ENCODE measurements at places on chromosomes 3 and 15.

DNA sequence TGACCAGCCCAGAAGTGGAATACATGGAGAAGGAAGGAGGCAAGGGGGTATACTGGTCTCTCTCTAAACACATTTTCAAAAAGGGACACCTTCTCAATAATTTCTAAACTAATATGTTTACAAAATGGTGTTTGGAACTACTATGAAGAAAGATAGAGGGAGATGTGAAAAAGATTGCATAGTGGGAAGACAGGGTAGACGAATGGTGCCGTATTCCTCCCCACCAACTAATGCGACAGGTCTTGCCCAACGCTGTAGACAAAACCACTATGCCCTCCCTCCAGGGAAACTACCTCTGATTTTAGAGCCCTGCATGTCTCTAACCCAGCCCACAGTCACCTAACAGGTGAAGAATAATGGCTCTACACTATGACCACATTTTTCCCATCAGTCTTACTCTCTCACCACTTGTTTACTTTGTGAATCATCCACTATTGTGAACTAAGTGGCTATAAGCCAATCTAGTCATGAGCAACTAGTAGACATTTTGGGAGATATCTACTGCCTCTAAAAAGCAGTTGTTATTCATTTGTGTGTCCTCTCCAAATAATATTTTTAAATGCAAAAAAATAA, 108.2 kb upstream of the UBE2E2 start:
- peak; percentile 78 for DNase-seq

GRCh38 chr3:134643150-134643675, 7.6 kb downstream of the KY start:
- no peak for DNase-seq

DNA sequence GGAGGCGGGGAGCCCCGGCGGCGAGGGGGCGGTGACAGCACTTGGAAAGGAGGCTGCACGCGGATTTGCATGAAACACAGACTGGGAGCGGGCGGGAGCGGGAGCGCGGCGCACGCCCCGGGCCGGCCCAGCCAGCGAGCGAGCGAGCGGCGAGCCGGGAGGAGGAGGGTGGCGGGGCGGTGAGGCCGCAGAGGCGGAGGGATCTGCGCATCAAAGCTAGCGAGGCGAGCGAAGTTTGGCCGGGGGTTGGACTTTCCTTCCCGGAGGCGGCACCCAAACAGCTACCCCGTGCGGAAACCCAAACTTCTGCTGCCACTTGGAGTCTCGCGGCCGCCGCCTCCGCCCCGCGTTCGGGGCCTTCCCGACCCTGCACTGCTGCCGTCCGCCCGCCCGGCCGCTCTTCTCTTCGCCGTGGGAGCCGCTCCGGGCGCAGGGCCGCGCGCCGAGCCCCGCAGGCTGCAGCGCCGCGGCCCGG, at the start of gene SMAD3:
Gene SMAD3 (plus strand): TSS at position 72 of the 475 bp plus-strand sequence. CDS start 553 bp downstream, outside the sequence.
- peak; percentile 95 for DNase-seq

DNA sequence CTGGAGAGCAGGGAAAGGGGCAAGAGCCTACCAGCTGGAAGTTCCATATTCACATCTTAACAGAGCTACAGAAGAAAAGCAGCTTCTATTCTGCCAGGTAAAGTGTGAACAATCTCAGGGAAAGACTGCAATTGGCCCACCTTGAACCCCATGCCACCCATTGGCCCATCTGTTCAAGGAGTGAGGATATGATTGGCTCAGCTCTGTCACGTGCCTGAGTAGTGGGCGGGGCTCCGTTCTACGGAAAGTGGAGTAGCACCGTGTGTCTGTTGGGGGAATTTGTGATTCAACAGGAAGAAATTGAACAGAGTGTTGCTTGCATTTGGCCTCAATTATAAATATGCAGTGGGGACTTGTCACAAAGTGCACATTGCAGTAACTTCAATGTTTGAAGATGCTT, 81.8 kb downstream of the MINAR1 start:
- no peak for DNase-seq

DNA sequence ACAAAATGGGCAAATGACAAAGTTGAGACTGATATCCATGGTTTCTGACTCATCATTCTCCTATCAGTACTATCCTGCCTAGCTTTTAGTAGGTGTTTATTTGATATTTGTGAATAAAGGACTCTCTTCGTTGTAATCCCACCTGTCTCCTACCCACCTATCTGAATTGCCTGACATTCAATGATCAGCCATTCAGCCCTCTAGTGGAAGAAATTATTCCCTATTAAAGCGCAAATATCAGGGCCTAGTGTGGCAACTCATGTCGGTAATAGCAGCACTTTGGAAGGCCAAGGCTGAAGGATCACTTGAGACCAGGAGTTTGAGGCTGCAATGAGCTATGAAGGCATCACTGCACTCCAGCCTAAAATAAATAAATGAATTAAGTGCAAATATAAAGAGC, 195.7 kb upstream of the SETMAR start:
- no peak for DNase-seq

DNA sequence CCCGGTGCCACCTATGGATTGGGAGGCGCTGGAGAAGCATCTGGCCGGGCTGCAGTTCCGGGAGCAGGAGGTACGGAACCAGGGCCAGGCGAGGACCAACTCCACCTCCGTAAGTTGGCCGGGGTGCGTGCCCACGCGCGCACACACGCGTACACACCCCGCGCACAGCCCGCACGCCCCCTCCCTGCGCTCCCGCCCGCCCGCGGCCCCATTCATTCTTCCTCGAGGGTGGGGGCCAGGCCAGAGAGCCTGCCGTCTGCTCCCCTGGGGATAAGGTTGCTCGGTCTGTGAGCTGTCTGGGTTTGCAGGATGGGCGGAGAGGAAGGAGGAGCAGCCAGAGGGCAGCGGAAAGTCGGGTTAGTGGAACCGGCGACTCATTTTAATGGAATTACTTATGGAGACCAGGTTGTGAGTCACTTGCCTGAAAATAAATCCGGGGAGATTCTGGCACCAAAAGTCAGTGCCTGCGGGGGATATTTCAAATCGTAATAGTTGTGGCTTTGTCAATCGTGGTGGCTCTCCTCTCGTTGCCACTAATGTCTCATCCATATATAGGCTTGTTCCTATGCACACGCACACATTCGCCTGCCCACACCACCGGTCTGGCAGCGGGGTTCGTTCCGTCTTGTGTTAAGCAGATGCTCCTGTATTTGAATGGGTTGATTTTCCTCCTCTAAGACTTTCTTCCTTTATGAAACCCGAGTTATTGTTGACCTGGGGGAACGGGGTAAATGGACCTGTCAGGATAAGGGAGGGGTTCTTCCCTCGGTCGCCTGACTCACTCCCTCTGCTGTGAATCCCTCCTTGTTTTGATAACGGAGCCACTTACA, 223.4 kb upstream of the IL12A start:
- peak; percentile 99 for DNase-seq

DNA sequence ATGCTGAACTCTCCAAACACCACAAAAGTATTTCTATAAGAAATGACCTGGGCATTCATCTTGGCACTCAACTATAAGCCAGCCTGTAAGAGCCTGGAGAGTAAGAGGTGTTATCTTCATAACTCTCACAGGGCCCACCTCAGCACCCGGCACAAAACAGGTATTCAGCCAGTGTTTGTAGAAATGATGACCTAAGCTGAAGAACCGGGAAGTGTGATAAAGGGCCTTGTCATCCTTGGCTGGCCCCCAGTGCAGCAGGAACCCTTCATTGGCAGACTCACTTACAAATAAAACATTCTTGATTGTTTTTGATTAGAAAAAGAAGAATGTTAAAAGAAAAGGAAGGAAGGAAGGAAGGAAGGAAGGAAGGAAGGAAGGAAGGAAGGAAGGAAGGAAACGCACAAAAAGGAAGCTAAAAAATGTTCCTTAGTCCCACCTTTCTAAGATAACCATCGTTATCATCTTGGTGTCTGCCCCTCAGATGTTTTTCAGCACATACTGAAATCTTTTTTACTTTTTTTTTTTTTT, 52.1 kb downstream of the DAPK2 start:
- DNase-seq: no peak

DNA sequence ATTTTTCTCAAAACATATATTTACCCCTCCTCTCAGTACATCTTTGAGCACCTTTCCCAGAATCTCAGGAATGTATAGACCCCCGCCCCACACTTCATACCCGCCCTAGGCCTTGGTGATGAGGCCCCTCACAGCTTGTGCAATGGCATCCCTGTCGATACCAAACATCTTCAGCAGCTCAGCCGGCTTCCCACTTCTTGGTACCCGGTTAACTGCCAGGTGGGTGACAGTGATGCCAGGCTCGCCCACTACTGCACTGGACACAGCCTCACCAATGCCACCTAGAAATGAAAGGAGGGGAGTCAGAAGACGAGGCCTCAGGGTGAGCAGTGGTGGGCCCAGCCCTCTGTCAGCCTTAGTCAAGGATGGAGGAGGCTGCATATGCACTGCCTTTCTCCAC, 30.2 kb downstream of the TKT start:
- DNase-seq: no peak

DNA sequence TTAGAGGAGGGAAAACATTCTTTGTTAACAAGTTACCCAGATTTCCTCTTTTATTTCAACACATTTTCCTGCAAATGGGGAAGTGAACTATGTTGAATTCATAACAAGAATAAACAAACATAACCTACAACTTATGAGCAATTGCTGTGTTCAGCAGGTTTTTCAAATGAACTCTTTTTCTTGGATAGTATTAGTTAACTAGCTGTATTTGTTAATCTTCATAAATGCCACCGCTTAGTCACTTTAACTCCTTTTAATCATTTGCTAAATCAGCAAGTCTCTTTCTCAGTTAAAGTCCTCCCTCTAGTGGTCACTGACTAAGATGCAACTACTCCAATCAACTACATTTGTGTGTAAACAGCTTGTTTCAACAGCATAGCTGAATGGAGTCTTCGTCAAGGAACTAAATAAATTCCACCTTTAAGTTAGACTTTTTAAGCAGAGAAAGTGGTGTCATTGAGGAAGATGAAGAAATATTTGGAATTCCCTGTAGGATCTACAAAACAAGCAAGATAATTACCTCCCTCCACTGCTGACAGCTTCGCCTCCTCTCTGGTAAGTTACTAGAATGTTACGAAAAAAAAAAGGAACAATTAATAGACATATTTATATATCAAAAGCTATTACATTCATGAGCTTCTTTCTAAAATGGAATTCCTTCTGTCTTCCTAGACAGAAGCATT, 1122.0 kb downstream of the ROBO1 start:
- peak; percentile 78 for DNase-seq

DNA sequence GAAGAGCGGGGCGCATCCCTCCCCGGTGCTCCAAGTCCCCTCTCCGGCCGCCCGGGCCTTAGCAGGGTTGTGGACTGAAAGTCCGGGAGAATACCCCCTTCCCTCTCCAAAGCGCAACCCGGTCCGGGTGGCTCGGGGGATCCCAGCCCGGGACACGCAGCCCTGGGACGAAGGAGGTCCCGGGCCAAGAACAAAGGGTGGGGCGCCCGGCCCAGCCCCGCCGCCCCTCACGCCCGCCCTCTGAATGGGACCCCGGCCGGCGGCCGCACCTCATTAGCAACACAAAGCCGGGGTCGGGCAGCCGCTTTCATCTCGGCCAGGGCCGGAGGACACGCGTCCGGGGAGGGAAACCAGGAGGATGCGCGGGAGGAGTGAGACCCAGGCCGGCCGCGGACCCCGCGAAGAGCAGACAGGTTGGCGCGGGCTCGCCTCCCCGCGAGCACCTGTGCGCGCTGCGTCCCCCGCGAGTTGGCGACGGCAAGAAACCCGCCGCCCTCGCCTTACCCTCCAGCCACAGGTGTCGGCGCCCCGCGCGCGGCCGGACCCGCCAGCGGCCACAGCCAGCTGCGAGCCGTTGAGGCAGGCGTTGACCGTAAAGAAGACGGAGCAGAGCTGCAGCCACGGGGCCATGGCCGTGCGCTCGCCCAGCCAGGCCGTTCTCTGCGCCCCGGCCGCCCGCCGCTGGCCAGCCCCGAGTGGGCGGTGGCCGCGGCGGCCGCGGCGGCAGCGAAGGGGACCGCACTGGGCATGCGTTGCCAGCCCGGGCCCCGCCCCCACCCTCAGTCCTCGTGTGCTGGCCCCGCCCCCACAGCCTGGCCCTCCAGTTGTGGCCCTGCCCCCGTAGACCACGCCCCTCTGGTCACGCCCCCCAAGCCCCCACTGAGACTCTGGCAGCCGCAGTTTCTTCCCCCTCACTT, at the start of gene IL17RD:
Gene IL17RD (minus strand): TSS at position 697 of the 917 bp plus-strand sequence. CDS start 67 bp downstream, at position 630.
- DNase-seq: peak; percentile 73

DNA sequence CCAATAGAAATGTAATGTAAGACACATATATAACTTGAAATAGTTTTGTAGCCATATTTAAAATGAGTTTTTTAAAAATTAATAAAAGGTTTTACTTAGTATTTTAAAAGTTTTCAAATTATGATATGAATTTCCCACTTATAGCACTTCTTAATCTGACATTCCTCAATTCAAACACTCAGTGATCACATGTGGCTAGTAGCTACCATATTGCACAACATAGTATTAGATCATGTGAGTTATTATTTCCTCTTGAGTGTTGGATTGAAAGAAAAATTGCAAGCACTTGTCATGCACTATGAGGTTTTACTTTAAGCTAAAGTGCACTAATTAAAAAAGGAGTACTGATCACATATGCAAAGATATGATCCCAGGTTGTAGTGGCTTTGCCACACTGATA, 453.4 kb upstream of the ROBO2 start:
- DNase-seq: no peak

DNA sequence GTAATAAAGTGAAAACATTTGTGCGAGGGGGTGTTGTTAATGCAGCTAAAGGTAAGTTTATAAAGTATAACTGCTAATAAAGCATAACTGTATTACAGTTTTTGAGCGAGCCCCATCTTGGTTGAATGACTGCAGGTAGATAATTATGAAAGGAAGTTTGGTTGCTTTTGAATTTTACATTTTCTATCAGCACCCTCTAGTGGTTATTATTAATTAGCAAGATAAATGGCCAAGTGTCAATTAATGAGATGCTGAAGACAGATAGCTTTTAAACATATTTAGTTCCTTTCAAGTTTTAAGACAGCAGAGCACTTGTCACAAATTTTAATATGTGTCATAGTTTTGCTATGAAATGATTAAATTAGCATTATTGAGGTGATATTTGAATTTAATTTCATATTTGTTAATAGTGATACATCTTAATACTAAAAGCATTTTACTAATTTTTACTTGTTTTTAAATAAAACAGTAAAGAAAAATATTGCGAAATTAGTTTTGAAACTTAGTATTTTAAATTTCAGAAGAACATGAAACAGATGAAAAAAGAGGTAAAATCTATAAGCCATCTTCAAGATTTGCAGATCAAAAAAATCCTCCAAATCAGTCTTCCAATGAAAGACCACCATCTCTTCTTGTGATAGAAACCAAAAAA, 15.1 kb downstream of the U2SURP start:
- DNase-seq: no peak

DNA sequence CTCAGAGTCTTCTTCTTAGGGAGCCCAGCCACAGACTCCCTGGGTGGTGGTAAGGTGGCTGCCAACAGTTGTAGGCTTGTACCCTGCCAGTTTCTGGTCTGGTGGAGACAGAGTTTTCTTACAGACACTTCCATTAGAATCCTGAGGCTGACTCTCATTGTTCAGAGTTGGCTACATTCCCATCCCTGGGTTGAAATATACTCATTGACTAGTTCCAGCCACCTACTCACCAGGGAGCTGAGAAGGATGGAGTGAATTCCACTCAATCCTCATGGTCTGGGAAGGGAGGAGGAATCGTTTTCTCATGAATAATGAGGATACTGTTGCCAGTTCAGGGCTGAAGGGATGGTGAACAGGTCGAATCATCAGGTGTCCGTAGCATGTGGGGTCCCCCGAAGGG, 226.5 kb upstream of the PROK2 start:
- peak; percentile 70 for DNase-seq
